ENCODE measurements at places on chromosomes 3 and 15.
A peak's percentile ranks its signal among the peaks of the same experiment; 100 is the strongest.

- DNase-seq: no peak
Measured at GRCh38 chr3:124764746-124765145, 34.5 kb downstream of the UMPS start.

DNA sequence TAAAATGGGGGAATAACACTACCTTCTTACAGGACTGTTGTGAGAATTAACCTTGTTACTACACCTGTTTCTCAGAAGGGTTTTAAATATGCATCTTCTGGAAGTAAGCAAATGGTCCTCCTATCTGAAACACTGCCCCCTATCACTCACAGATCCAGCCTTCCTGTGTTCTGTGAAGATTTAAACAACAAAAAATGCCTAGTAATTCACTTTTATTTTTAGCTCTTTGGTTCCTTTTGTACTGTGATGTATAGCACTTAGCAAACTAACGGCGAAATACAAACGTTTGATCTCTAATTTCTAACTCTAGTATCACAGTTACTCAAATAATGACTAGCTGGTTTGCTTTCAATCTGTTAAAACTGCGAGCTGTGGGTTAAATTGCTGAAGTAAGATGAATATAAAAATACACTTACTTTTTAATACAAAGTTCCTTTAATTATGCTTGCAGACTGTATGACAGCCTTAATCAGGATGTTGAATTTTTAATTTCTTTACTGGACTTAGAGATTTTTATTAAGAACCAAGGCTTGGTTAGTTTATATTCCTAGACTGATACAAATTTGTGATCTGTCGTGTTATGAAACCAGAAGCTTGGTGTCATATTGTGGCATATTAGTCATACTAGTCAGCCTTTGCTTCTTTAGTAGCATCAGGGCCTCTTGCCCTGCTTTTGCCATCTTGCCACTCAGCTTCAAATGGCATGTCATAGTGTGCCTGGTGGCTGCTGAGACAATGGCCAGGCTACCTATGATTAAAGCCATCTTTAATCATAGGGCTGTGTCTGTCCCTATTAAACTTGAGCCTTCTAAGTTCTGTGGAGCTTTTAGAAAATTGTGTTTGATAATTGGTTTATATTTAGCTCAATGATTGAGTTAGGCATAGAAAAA lies 9.2 kb downstream of the EIF3J start:
- DNase-seq: no peak

DNA sequence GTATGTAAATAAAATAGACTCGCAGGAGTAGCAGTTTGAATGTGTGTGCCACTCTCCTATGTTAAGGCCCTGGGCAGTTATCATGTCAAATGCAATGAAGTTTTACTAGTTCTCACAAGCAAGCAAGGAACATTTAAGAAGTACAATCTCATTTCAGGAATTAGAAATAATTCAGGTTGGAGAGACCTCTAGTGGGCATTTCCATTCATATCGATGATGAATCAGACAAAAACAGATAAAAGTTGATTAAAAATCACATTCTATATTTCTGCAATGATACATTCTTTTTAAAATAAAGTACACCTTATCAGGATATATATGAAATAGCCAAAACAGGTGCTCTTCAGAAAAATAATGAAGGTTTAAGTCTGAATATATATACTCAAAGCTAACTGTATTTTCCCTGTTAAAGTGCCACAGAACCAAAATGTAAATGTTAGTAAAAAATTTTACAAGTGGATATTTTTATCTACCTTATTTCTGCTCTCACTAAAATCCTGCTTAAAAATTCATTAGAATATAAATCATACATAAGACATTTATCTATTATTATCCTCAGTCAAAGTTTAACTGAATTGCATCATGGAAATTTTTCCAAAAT lies 492.4 kb upstream of the FRG2C start:
- DNase-seq: no peak

DNA sequence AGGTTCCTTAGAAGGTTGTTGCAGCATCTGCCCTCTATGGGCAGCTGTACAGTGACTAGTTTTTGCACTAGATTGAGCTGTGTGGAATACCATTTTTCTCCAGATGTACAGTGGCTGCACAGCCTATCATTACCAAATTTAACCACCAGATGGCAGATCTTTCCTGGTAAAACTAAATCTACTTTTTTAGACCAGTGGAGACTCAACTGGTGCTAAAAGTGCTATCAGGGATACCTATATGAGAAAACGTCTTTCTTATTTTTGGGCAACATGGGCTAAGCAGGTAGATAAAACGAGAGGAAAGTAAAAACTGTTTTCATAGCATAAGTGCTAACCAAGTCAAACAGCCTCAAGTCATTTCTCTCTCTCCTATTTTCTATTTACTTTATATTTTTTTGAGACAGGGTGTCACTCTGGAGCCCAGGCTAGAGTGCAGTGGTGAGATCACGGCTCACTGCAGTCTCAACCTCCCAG lies 21.2 kb downstream of the IGSF10 start:
- no peak for DNase-seq

GRCh38 chr3:24199300-24199699 lies 254.2 kb downstream of the NR1D2 start:
- DNase-seq: no peak

DNA sequence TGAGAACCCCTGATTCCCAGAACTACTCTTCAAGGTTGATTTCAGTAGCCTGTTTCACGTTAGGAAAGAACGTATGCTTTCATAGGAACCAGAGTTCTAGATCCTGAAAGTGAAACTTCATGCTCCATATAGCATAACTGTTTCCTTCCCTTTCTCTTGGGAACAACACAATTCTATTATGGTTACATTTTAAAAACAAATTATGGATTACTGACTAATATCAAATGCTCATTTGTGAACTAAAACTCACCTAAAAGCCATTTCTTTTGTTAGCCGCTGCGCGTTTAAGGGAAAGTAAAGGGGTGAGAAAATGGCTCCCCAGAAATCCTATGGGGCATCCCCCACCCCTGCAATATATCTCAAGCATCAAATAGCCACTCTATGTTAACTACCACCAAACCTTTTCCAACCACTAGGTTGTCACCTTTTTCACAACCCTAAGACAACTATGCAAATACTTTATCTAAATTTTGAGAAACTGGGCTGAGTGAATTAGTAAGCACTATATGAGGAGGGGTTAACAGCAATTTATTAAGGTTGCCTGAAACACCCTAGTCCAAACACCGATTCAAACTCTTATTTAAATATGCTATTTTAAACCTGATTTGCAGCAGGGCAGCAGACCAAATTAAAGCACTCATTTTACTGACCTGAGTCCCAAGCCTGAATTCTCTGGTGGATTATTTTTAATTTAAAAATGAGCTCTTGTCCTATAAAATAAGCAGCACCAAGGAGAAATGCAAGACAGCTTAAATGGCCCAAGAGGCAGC lies 2.4 kb downstream of the SIAH2 start:
- DNase-seq: no peak

- no peak for DNase-seq
Measured at GRCh38 chr15:97143592-97144376, 813.3 kb downstream of the NR2F2 start.

- no peak for DNase-seq
Measured at GRCh38 chr3:73600293-73600938, 24.3 kb downstream of the PDZRN3 start.

DNA sequence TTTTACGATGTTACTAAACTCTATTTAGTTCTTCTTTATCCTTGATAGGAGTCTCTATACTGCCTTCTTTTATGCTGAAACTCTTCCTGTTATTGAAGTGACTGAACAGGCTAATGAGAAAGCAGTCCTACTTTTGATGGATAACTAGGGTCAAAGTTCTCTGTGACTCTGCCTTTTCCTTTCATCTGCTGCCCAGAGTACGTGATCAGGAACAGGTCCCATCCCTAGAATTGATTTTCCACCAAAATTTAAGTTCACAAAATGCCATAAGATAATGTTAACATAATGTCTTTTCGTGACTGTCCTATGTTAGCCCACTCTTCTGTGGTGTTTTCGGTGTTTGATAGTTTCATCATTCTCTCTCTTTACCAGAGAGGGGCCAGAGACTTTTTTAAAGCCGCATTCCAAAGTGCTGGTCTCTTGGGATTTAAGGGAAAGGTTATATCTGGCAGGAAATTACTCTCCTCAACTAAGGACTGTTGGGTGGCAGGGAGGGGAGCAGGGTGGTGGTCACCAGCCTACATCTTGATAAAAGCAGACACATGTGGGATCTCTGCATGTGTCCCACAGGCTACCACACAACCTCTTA lies 50.3 kb upstream of the PLXND1 start:
- no peak for DNase-seq

GRCh38 chr15:76190751-76191538 lies 120.3 kb downstream of the ETFA start:
- DNase-seq: peak; percentile 30

DNA sequence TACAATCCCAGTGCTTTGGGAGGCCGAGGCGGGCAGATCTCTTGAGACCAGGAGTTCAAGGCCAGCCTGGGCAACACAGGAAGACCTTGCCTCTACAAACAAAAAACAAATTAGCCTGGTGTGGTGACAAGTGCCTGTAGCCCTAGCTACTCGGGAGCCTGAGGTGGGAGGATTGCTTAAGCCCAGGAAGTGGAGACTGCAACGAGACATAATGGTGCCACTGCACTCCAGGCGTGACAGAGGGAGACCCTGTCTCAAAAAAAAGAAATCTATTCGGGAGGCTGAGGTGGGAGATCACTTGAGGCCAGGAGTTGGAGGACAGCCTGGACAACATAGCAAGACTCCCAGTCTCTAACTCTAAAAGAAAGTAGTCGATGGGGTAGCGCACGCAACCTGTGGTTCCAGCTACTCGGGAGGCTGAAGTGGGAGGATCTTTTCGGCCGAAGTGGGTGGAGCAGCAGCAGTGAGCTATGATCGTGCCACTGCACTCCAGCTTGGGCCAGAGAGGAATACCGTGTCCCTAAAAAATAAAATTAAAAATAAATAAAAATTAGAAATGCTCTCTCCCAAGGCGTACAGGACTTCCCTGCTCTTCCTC lies 775 bp downstream of the C3orf33 start:
- peak; percentile 12 for DNase-seq

DNA sequence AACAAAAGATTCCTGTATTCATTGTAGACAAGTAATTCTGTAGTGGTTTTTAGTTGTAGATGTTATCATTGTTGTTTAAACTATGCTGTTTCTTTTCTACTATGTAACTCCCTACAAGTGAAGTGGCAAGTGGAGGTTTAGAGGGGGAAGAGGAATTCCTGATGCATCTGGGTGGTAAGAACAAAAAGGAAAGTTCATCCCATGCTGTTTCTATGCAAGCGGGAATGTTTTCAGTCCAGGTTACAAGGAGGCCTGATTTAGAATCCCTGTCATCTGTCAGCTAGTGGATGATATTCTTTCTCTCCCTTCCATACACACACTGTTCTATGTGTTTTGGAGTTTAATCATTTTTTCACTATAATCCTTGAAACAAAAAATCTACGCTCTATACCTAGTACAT lies 67.4 kb downstream of the IMPG2 start:
- DNase-seq: no peak

- DNase-seq: no peak
Measured at GRCh38 chr3:2940062-2940461, 170.1 kb downstream of the IL5RA start.

GRCh38 chr3:100041328-100041749 lies 73.0 kb downstream of the FILIP1L start:
- DNase-seq: no peak

DNA sequence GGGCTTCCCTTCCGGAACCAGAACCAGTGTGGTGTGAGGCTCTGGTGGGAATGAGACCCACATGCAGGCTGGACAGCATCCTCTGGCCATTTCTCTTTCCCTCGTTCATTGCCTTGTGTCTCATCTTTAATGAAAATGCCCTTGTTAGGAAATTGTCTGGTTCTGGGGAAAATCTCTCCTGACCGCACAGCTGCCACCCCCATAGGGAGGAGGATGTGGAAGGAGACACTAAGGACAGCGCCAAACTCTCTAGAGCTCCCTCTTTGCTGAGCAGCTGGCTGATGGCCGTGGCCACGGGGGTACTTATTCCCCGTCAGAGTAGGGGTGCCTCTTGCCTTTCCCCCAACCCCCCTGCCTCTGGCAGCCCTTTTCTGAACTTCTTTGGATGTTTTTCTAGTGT lies 297.6 kb upstream of the C2CD4B start:
- no peak for DNase-seq

- no peak for DNase-seq
Measured at GRCh38 chr15:39682366-39682765, 100.3 kb downstream of the FSIP1 start.

- no peak for DNase-seq
Measured at GRCh38 chr3:186536883-186537844, 7.0 kb downstream of the CRYGS start.

DNA sequence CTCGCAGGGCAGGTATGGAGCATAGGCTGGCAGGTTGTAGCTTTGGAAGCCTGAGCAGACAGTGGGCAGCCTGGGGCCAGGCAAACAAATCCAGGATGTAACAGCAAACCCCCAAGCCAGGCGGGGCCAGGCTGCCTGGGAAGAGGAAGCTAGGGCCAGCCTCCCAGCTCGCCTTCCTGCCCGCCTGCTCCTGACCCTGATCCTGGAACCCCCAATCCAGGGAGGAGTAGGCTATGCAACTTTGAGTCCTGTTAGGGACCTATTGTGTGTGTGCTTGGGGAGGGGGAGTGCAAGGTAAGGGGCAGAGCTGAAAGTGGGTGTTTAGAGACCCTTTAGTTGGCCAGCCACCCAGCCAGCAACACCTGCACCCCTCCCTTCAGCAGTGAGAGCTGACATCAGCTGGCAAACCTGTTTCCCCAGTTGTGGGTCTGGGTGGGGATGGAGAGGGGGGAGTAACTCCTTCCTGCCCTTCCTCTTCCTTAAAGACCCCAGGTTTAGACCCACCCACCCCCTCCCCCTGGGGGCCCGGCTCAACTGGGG lies 2.5 kb downstream of the NBEAL2 start:
- DNase-seq: no peak

Measured in stimulated activated CD8-positive, alpha-beta memory T cell treated with anti-CD3 and anti-CD28 coated beads, Interleukin-2, amount 100 ng/mL, for 1 hour (primary cell).